ENCODE measurements at places on chromosomes 12 and 14.

DNA sequence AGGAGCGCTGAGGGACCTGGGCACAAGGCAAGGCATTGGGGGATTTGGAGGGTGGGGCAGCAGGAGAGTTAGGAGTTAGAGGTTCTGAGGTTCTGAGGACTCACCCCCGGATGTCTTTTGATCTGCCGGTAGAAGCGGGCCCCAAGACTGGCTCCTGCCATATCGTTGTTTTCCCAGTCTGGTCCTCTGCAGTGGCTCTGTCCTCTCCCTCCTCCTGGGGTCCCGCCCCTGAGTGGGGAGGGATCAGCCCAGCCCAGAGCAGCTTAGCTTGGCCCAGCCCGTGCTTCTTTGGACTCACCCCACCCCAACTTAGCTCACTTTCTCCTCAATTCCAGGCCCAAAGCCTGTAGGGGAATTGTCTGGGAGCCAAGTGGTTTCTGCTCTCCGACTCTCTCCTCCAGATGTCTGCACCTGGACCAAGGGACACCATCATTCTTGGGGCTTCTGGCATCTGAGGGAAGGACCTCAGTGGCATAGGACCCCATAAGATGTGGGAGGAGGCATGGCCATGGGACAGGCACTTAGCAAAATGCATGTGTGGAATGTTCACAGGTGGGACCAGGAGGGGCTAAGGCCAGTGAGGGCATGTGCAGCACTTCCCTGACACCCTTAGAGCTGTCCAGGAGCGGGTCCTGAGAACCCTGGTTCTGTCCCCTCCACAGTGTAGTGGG is 7.5 kb downstream of the SHMT2 start:
- DNase-seq, result no peak

- no peak for DNase-seq
Observed at GRCh38 chr12:113762882-113763816, 203.0 kb downstream of the RBM19 start.

DNA sequence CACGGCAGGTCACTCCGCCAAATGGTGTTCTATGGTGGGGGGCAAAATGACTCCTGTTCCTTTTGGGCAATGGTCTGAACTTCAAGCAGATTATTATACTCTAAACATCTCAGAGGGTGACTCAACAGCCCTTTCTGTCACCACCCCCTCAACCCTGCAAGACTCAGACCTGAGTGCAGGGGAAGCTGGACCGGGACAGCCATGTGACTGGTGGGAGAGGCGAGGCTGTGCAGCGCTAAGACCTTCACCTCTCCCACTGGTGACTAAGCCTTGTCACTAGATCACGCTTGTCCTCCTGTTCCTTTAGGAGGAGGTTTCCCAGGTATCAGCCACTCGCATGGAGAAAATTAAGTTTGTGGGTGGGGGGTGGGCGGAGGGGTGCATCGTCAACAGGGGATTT is 67.1 kb upstream of the CCND2 start:
- no peak for DNase-seq

DNA sequence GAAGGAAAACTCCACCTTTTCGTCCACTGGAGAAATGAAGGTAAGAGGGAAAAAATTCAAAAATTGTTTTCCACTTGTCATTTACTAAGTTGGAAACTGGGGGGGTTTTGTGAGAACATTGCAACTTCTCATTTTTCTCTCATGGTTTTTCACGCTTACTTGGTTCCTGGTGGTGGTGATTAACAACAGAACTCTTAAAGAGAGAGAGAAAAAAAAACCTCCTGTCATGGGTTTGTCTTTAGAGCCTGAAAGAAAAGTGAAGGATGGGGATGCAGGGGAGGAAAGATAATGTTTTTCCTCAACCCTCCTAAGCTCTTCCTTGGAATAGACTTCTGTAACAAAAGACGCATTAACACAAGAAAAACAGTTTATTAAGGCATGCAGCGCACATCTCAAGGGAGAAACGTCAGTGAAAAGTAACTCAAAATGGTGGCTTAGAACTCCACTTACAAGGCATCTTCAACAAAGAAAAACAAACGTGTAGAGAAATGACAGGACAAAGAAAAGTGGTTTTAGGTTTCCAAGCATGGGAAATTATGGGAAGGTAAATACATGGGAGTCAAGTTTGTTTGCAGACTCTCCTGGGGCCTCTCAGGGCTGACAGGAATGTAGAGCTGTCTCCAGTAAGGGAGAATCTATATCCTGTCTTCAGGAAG is 81.9 kb upstream of the ATF7IP start:
- DNase-seq, result no peak

DNA sequence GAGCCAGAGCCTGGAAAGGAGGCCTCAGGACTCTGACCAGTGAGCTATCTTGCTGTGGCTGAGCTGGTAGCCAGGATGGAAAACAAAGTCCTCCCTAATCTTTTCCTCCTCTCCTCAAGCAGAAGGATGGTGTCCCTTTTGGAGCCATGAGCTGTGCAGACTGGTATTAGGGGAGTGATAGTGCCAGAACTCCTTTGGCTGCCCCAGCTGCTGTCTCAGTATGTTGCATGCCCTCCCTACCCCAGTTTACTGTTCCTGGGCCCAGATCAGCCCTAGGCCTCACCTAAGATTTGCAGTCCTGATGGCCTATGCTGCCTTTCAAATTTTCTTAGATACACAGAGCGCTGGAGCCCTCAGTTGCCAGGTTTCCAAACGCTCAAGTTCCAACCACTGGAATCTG is 150.3 kb upstream of the ALG10B start:
- DNase-seq, result no peak

DNA sequence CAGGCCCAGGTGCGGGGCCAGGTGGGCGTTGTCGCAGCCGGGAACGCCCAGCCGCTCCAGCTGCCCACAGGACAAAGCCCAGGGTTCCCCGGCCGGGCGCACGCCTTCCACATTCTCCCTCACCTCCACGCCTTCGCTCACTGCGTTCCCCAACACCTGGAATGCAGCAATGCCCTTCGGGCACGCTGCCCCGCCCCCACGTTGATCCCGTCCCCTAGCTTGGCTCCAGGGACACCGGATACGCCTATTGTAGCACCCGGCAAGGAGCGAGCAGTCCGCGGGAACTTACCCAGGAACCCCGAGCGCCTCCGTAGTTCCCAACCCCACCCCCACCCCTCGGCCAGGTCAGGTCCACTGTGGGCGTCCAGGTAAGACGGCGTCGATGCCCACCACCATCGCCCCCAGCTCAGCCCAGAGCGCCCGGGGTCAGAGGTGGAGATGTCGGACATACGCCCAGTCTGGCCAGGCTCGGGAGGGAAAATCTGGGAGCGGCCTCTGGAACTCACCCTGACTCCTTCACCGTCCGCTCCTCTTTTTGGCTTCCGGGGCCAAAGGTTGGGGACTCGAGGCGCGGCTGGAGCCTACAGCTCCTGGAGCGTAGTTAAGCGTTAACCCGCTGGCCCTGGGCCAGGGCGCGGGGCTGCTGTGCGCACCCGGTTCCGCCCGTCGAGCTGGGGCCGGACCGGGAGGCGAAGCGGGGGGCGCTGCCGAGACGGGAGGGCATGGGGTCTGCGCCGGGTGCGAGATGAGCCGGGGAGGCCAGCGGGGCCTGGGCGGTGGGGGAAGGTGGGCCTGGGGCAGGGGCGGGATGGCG is 594 bp upstream of the CEP170B start:
- DNase-seq, result no peak

DNA sequence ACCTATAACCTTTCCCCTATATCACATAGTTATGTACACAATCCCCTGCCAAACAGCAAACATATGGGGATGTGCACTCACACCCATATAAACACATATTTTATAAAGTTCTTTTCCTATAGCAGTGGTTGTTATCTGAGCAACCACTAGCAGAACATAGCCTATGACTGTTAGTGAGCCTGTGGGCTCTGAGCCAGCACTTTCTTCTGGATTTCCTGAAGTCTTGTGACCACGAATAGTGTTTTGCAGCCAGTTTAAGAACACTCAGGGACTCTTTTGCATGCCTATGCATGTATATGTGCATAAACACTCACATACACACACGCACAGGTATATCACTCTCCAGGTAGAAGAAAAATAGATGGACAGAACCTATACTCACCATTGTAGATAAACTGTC is 17.1 kb downstream of the TESPA1 start:
- no peak for DNase-seq

DNA sequence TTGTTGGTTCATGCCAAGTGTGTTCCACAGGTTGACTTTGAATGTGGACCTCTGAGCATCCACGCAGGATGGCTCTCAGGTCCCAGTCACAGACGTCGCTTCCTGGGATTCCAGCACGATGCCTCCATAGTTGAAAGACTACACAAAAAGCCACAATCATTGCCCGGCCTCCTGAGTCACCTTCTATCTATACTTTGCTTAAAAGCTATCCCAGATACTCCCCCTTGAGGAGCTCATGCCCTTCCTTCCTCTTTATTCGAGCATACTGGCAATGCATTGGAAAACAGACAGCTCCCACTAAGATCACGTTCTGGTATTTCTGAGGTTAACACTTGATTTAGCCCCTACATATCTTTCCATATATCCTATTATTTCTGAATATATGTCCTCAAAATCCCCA is 40.1 kb downstream of the ZNF664 start:
- DNase-seq, result no peak

- DNase-seq, result no peak
Observed at GRCh38 chr12:113403435-113404415, at the start of gene SDS. TSS of gene SDS (minus strand) at chr12:113403887. CDS start at chr12:113399708, 4,179 bp downstream.

DNA sequence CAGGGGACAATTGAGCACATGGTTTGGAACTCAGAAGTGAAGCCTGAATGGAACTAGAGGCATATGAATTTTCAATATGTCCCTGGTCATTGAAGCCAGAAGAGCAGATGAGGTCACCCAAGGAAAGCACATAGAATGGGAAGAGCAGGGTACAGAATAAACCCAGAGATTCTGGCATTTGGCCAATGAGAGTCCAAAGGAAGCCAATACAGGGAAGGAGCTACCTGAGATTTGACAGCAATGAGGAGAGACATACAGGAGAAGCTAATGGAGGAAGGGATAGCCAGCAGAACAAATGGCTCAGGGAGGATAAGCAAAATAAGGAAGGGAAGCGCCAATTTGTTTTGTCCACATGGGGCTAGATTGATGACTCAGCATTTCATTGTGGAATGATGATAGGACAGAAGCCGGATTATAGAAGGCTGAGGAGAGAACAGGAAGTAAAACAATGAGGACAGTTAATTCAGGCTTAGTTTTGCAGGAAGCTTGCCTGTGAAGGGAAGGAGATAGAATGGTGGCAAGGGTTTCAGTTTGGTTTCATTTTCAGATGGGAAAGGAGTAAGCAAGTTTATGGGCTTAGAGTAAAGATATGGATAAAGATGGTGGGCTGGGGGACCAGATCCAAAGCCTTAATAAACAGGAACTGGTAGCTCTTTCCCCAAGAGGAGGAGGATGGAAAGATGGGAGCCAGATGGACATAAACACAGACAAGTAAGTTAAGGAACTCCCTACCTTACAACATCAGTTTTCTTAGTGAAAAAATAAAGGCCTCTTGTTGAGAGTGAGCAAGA is 3.2 kb upstream of the SPTSSA start:
- no peak for DNase-seq

DNA sequence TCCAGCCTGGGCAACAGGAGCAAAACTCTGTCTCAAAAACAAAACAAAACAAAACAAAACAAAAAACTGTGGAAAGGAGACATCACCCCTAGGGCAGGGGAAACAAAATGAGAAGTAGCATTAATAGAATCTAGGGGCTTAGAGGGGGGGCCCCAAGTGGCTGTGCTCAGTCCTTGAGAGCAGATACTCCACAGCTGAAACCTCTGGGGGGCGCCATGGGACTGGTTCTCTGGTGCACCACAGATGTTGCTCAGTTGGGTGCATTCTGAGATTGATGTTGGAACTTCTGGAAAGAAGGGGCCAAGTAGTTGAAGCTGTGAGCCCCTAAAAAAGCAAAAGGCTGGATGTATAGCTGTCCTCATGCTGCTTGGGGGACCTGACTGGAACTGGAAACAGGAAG is 11.8 kb upstream of the SYNE2 start:
- DNase-seq, result peak; percentile 18

GRCh38 chr14:21997300-21997699 is 323.7 kb upstream of the OR4E1 start:
- DNase-seq, result no peak

DNA sequence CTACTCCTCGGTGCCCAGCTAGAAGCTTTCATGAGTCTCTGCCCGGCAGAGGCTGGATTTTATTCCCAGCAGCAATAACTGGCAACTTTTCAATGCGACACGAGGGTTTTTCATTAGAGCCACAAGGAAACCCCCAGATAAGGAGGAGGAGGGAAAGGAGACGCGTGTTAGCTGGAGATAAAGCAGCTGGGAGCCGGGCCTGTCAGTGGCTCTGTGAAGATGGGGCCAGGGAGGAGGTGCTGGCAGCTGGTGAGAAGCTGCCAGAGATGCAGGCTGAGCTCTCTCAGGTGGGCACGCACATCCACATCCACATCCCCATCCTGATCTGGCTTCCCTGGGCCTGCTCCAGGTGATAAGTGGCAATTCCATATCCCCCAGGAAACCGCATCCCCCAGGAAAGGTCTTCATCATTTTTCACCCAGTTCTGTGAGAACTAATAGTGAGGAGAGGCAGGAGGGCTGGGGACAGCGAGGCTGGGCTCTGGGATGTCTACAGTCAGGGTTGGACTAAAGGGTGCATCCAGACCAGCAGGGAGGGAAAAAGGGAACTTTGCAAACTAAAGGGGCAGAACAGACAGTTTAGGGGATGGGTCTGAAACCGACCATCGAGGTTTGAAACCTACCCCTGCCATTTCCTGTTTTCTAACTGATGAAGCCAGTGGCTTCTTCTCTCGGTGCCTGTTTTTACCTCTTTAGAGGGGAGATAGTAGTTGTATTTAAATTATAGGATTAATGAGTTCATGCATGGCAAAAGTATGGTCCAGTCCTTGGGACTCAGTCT is 413.2 kb downstream of the DPF3 start:
- DNase-seq, result no peak

GRCh38 chr14:82710267-82710841 is 1176.7 kb upstream of the SEL1L start:
- DNase-seq, result no peak

GRCh38 chr12:126051611-126052107 is 986.4 kb downstream of the AACS start:
- DNase-seq, result no peak

DNA sequence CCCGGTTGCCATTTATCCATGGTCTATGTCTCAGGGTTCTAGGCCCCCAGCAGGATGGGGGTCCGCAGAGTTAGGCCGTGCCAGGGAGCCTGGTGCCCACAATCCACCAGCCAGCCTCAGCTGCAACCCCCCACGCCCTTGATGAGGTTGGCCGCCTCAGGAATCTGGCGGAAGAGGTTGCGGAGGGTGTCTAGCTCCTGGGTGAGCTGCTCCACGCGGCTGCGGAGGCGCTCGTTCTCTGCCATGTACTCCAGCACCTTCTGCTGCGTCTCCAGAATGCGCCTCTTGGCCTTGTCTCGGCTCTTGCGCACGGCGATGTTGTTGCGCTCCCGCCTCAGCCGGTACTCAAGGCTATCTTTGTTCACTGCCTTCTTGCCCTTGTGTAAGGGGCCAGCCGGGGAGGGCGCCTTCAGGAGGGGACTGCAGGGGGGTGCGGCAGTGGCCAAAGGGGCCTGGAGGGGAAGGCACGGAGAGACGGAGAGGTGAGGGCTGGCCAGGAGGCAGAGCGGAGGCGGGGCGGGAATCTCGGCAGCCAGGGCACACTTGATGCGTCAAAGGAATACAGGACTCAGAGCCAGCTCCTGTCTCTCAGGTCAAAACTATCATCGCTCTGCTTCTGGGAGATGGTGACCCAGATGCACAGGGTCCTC is 1.6 kb downstream of the CEBPE start:
- DNase-seq, result no peak

All from T-helper 22 cell (primary cell).